ENCODE measurements at places on chromosomes 7 and 10.

- DNase-seq = no peak
Measured at GRCh38 chr7:131238347-131238931, 89.2 kb upstream of the MKLN1 start.

DNA sequence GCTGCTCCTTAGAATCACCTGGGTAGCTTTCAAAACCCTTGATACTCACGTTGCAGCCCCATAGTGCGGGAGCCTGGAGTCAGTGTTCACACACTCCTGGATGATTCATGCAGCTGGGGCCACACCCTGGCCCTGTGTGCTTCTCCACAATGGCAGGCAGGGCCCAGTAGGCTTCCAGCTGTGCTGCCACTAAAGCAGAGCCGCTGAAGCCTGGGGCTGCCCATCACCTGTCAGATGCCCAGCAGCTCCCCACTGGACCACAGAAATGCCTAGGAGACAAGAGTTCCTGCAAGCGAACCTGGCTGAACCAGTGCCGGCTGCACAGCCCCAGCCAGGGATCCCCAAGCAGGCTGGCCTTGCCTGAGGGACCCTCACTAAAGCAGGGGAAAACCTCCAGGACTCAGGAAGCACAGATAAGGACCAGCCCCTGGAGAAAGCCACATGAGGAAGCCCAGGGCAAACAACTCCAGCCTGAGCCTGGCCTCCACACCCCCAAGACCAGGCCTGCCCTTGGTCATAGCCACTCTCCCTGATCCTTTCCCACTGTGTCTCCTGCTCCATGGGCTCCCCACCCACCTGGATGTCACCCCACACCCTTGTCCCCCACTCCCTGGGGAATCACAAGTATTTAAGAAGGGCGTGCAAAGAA, 111.9 kb downstream of the GRID1 start:
- no peak for DNase-seq

- peak; percentile 74 for DNase-seq
Measured at GRCh38 chr10:97463363-97464132, 17.6 kb downstream of the ZDHHC16 start.

GRCh38 chr7:11332865-11333228, 359.2 kb downstream of the PHF14 start:
- DNase-seq = no peak

DNA sequence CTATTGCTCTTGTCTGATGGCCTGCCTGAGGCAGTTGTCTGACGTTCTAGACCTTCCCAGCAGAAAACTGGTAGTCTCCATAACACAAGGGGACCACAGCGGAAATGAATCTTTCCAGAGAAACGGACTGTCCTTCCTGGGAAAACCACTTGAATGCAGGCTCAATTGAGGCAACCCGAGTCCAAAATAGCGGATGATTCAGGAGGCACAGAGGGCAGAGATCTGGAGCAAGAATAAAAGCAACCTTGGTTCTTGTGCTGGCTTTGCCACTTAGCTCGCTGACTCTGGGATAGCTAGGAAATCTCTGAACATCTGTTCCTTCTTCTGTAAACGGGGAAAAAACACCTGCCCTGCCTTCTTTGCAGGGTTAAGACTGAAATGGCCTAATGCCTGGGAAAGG, 178.8 kb downstream of the NEURL1 start:
- no peak for DNase-seq

DNA sequence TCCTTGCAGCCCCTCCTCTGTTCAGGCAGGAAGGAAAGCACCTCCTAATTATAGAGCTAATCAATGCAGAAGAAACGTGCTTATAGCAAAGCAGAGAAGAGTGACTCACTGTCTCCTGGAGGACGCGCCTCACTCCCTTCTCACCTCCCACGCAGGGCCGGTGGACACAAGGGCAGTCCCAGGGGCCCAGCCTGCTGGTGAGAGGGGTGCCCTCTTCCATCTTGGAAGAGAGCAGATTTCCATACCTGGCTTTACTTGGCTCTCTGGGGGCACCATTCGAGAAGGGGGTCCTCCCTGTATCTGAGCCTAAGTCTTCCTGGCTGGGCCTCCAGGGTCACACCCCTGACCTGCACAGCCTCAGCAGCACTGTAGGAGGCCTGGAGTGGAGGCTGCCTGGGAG, 55.8 kb downstream of the RASGEF1A start:
- no peak for DNase-seq

- no peak for DNase-seq
Measured at GRCh38 chr10:97584060-97584797, at the start of gene HOGA1. Gene HOGA1, plus strand, starts transcription at chr10:97584389. Its CDS starts 315 bp downstream, at chr10:97584704.

DNA sequence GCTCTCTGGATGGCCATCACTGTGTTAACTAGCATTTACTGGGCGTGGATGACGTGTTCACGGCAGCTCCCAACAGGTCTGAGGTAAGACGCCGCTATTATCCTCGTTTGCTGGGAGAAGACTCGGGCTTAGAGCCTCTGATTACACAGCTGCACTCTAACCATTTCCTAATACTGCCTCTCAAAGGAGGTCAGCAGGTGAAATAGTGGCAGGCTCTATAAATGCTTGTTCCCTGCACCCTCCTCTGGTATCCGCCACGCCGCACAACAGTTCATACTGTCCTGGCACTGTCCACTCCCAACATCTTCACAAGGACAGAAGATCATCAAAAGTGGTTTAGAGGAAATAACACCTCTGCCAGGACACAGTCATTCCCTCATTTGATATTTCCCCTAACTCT, 28.3 kb downstream of the HIPK2 start:
- DNase-seq = no peak

DNA sequence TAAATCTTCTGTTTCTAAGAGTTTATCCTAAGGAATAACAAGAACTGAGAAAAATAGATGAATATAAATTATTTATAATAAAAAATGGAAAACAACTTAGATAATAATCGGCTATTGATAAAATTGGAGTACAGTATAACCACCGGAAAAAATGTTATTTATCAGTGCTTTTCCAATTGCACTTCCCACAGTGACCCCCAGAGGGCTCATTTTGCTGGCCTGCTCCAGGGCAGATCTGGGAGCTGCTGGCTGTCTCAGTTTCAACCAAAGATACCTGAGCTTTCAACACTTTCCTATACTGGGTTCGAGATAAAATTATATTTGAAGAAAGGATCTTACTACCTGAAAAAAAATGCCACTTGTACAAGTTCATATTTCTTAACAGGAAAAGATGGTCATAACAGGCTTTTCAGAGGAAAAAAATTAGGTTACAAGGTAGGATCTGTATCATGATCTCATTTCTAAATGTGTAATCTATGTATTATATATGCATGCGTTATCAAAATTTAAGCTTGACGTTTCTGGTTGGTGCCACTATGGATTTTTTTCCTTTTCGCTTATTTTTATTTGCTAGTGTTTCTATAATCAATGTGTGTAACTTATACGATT, 165.7 kb downstream of the NPSR1 start:
- DNase-seq = peak; percentile 69

GRCh38 chr10:24459836-24460235, 250.9 kb downstream of the KIAA1217 start:
- DNase-seq = no peak

GRCh38 chr10:47415520-47416304, 31.6 kb upstream of the ZNF488 start:
- DNase-seq = no peak

- DNase-seq = no peak
Measured at GRCh38 chr7:19095353-19095860, 22.0 kb downstream of the TWIST1 start.

DNA sequence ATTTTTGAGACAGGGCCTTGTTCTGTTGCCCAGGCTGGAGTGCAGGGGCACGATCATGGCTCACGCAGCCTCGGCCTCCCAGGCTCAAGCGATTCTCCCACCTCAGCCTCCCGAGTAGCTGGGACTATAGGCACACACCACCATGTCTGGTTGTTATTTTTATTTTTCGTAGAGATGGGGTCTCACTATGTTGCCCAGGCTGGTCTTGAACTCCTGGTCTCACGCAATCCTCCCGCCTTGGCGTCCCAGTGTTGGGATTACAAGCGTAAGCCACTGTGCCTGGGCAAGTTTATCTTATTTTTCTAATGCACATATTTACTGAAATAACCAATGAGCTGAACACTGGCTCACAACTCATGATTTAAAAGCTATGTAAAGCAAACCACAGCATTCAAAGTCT, 61.9 kb downstream of the FAM171A1 start:
- DNase-seq = no peak

DNA sequence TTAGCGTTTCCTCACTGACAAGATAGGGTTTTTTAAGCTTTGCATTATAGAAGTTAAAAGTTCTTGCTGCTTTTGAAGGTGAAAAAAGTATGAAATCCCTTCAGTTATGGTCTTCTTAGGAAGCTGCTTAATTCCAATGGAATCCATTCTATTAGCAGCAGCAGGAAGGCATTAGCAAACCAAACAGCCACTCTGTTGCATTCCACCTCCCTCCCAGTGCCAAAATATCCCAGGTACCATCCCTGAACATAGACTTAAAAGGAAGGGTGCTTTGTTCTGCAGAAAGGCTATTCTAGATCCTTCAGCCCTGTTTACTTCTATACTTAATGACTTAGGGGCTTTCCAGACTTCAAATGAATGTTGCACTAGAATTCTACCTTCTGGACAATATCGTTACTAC, 23.8 kb downstream of the ENO4 start:
- no peak for DNase-seq

DNA sequence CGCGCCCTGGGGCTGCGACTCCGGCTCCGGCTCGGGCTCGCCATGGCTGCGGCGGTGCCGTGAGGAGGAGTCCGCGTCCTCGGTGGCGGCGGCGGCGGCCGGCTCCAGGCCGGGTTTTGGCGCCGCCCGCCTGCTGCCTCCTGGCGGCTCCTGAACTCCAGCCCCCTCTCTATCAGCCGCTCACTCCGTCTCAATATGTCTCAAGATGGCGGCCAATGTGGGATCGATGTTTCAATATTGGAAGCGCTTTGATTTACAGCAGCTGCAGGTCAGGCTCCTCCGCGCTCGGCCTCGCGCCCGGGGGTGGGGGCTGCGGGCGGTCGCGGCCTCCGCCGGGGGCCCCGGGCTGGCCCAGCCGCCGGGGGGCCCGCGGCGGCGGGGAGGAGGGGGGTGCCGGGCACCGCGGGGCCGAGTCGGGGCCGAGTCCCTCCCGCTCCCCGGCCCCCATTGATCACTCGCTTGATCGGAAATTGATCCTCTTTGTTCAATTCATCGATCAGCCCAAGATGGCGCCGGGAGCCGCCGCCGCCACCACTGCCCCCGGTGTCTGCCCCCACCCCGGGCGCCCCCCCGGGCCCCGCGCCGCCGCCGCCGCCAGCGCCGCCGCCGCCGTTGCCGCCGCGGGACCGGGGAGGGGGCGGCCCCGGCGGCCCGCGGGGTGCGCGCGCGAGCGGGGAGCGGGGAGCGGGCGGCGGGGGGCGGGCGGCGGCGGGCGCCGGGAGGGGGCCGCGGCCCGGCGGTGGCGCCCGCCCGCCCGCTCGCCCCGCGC, 1.4 kb upstream of the CUX1 start:
- peak; percentile 92 for DNase-seq

DNA sequence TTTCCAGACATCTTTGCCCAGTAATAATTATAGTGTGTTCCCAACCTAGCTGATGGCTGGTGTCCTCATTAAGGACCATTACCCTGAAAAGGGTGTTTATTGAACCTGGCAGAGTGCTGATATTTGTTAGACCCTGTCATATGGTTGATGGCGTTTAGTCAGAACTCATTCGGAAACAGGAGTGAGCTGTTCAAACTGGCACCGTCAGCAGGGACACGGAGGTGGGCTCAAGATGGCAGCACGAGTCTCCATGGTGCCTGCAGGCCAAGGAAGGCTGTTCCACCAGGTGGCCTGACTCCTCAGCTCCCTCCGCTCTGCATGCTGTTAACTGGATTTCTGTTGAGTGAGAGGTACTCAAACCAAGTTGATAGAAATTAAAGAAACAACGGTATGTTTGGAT, 589.1 kb upstream of the MGMT start:
- no peak for DNase-seq

GRCh38 chr10:106705681-106706100, 458.8 kb downstream of the SORCS1 start:
- DNase-seq = peak; percentile 72

DNA sequence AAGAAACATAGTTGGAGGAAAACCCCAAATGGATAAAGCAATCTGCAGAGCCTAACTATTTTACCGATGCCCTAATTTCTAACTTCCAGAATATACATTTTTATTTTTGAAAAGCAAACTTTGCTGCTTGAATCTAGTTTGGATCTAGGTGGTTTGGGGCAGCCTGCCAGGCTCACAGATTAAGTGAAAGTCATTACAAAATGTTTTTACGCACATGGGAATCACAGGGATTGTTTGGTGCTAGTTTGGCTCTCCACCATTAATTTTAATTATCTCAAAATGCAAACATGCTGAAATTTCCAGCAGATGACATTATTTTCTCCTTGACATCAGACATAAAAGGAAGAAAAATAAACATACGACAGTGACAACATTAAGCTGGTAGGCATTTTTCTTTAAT, 166.7 kb upstream of the INHBA start:
- no peak for DNase-seq

GRCh38 chr7:143013473-143013872, 13.5 kb downstream of the OR9A2 start:
- peak; percentile 30 for DNase-seq

- peak; percentile 9 for DNase-seq
Measured at GRCh38 chr7:69633122-69633831, 35.0 kb downstream of the AUTS2 start.

DNA sequence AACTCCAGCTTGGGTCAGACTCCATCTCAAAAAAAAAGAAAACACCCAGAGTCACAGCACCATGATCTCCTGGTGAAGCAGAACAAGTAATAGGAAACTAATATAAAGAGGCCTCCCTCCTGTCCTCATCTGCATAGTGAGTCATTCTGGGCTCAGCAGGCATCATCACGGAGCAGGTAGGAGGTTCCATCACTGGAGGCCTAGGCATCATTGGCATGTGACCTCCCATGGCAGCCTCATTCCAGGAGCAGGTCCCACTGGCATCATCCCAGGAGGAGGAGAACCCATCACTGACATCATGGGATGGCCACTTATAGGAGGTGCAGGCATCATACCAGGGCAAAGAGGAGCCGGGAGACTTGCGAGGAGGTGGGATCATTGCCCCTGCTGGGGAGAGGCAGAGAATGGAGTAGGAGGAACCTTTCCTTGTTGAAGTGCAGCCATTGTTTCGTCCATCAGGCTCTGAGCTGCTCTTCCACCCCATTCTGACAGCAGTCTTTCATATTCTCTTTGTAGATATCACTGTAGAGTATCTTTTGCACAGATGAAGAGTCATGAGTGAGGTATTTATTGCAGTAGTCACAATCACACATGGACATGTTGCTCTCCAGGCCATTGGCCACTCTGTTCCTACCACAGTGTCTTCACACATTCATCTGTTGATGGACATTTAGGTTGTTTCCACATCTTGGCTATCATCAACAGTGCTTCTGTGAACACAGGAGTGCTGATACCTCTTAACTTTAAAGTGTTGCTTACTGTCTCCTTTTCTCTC, 73.8 kb downstream of the OSBPL3 start:
- DNase-seq = no peak

- peak; percentile 83 for DNase-seq
Measured at GRCh38 chr10:103685880-103686669, 169.3 kb downstream of the SH3PXD2A start.

GRCh38 chr7:147078312-147078711, 961.7 kb downstream of the CNTNAP2 start:
- DNase-seq = no peak

DNA sequence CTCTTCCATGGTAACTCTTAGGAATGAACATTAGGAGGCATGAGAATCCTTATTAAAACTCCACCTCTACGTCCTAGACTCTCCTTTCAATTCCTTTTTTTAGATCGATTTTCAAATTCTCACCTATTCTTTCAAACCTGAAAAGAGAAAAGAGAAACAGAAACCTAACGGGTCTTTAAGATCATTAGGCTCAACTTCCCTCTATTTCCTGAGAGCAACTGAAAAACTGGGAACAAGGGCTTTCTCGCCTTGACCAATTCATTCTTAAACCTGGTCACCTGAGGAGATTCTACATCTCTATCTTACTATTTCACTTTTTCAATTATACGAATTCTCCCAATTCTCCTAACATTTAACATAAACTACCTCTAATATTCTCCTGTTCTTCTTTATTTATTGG, 2.8 kb downstream of the TFEC start:
- no peak for DNase-seq

All from NAMALWA (cell line).